IMR-90 (cell line): ENCODE measurements at places on chromosomes 6 and 20.

GRCh38 chr6:80466981-80467380 is 360.5 kb downstream of the BCKDHB start:
- H3K36me3 ChIP-seq: no peaks in the 10 kb centered on the region
- H3K4me3 ChIP-seq: no peak overlapping the region
- no peak overlapping the region for H3K27ac ChIP-seq
- H3K4me1 ChIP-seq: no peaks in the 10 kb centered on the region
- no peaks in the 10 kb centered on the region for H3K27me3 ChIP-seq

- H3K4me1 ChIP-seq: no peaks in the 10 kb centered on the region
- H3K27ac ChIP-seq: no peak overlapping the region
- no peaks in the 10 kb centered on the region for H3K36me3 ChIP-seq
- no peak for DNase-seq
- no peak overlapping the region for H3K4me3 ChIP-seq
Observed at GRCh38 chr6:123715006-123715863, 78.5 kb upstream of the TRDN start.

GRCh38 chr20:17925141-17925939 is 43.3 kb downstream of the SNX5 start:
- no peaks in the 10 kb centered on the region for H3K36me3 ChIP-seq
- peaks cover 11% of the 10 kb centered on the region for H3K27me3 ChIP-seq

DNA sequence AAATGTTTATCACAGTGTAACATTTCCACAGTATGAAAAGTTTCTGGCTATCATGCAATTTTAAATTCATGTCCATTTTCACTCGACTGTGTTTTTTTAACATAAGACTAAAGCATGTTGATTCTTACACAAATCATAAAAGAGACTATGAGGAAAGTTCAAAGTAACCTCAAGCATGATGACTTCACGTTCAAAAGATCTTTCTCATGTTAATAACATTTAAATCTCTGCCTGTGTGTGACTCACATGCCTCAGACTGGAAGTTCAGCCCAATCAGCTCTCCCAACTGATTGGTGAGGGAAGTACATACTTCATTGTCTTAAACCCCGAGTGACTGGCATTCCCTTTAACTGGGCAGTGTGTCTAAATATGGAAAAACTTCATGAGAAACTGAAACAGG is 37.4 kb downstream of the ATXN1 start:
- no peak overlapping the region for H3K4me3 ChIP-seq
- DNase-seq: peak; percentile 96
- H3K4me1 ChIP-seq: peaks cover 19% of the 10 kb centered on the region
- no peaks in the 10 kb centered on the region for H3K36me3 ChIP-seq

- no peak overlapping the region for H3K4me3 ChIP-seq
- H3K27me3 ChIP-seq: peaks cover 2% of the 10 kb centered on the region
- H3K4me1 ChIP-seq: peaks cover 6% of the 10 kb centered on the region
- peak overlapping the region; percentile 73; the same call in 1 of the 2 replicates for H3K27ac ChIP-seq
Observed at GRCh38 chr6:1062786-1063545, 248.9 kb upstream of the FOXQ1 start.

DNA sequence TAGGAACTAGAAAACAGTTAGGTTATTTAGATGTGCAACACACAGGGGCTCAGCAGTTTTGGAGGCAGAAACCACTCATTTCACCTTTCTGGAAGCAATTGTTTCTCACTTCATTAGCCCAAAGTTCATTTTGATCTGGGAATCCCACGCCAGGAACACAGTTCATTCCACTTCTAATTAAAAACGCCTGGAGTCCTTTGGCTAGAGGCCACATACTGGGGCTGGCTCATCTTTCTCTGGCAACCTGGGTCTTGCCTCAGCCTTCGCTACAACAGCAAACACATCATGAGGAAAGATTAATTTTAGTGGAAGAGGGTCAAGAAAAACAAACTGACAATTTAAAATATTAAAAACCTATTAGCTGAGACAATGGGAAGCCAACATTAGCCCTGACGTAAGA is 69.7 kb downstream of the RFPL4B start:
- DNase-seq: no peak
- H3K36me3 ChIP-seq: no peaks in the 10 kb centered on the region
- peaks cover under 1% of the 10 kb centered on the region; the same call in 1 of the 2 replicates for H3K27me3 ChIP-seq
- no peak overlapping the region for H3K4me3 ChIP-seq
- H3K27ac ChIP-seq: no peak overlapping the region

DNA sequence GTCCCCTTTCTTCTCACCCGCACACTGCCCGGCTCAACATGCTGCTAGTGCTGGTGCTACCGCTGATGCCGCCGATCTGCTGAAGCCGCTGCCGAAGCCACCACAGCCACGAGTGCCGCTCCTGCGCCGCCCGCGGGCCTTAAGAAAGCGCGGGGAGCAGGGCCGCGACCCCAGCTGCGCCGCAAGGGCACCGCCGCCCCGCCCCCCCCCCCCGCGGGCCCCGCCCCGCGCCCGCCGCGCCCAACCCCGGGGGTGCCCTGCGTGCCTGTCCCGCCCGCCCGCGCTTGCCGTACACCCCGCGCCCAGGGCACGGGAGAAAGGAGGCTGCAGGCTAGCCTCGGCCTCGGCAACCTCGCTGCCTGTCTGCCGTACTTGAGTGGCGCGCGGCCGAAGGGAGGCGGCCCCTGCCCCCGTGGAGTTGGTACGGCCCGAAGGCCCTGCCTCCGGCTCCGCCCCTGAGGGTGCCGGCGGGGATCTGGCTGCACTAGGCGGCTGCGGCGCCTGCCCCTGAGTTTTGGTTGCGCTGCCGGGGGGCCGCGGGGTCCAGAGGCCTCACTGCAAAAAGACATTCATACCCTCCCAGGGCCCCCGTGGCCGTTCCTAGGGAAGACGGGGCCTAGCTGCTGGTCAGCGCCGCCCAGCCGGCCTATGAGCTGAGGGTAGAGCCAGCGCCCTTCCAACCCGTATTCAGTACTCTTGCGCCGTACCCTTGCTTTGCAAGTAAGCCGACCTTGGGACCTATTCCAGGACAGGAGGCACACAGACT is at the start of gene SOD2:
Gene SOD2 (minus strand): TSS at position 114 of the 766 bp plus-strand sequence. CDS start 74 bp downstream, at position 40.
- H3K36me3 ChIP-seq: peaks cover 19% of the 10 kb centered on the region
- H3K27me3 ChIP-seq: no peaks in the 10 kb centered on the region
- DNase-seq: peak; percentile 81
- H3K4me3 ChIP-seq: peak within 1 kb of the TSS; percentile 99

- peaks cover 9% of the 10 kb centered on the region; the same call in 1 of the 2 replicates for H3K4me1 ChIP-seq
- H3K36me3 ChIP-seq: no peaks in the 10 kb centered on the region
- peak; percentile 65 for DNase-seq
Observed at GRCh38 chr20:60057123-60057865, 99.1 kb downstream of the CDH26 start.

DNA sequence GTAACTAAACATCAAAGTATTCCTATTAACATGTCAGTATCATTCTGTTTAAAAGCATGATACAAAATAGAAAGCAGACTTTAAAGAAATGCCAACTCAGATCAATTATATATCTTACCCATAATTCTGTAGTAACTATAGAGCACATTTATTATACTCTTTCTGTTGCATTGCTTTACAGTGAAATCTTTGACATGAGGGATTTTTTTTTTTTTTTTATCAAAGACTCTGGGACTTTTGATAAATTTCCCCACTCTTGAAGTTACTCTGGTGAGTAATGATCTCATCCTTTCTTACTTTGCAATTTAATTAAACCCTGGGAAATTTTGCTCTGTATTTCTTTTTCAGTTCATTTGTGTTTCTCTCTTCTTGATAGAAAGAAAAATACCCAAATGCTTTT is 17.4 kb downstream of the ADGRF4 start:
- H3K27me3 ChIP-seq: no peaks in the 10 kb centered on the region
- H3K36me3 ChIP-seq: no peaks in the 10 kb centered on the region
- no peaks in the 10 kb centered on the region for H3K4me1 ChIP-seq
- no peak overlapping the region for H3K27ac ChIP-seq
- DNase-seq: no peak

- DNase-seq: peak; percentile 55
- no peak overlapping the region for H3K27ac ChIP-seq
- H3K4me3 ChIP-seq: no peak overlapping the region
- H3K36me3 ChIP-seq: no peaks in the 10 kb centered on the region
- H3K27me3 ChIP-seq: no peaks in the 10 kb centered on the region; the same call in none of the 2 replicates
Observed at GRCh38 chr20:44780226-44780625, 30.1 kb downstream of the RIMS4 start.

GRCh38 chr6:102405860-102406259 is 1012.4 kb downstream of the GRIK2 start:
- DNase-seq: no peak
- H3K27ac ChIP-seq: no peak overlapping the region
- H3K4me1 ChIP-seq: no peaks in the 10 kb centered on the region
- H3K36me3 ChIP-seq: no peaks in the 10 kb centered on the region

GRCh38 chr6:113818578-113818977 is 38.6 kb upstream of the MARCKS start:
- H3K4me1 ChIP-seq: no peaks in the 10 kb centered on the region; the same call in 1 of the 2 replicates
- no peak overlapping the region for H3K27ac ChIP-seq
- H3K4me3 ChIP-seq: no peak overlapping the region
- H3K27me3 ChIP-seq: no peaks in the 10 kb centered on the region
- H3K36me3 ChIP-seq: no peaks in the 10 kb centered on the region
- peak; percentile 33 for DNase-seq

DNA sequence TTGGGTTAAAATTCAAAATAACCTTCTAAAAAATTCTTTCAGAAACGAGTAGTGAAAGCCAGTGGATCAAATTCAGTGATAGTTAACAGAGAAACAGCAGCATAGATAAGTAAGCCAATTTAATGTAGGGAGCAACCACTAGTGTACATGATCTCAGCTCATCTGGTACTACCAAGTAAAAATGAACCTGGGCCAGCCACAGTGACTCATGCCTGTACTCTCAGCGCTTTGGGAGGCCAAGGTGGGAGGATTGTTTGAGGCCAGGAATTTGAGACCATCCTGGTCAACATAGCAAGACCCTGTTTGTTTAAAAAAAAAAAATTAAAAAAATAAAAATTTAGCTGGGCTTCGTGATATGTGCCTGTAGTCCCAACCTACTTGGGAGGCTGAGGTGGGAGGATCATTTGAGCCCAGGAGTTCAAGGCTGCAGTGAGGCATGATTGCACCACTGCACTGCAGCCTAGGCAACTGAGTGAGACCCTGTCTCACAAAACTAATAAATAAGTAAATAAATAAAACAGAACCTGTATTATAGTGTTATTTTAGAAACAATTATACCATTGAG is 32.4 kb downstream of the CBFA2T2 start:
- peaks cover 2% of the 10 kb centered on the region; the same call in 1 of the 2 replicates for H3K4me1 ChIP-seq
- no peak overlapping the region for H3K27ac ChIP-seq
- no peaks in the 10 kb centered on the region for H3K27me3 ChIP-seq
- no peak overlapping the region for H3K4me3 ChIP-seq
- H3K36me3 ChIP-seq: peaks cover 2% of the 10 kb centered on the region
- no peak for DNase-seq

DNA sequence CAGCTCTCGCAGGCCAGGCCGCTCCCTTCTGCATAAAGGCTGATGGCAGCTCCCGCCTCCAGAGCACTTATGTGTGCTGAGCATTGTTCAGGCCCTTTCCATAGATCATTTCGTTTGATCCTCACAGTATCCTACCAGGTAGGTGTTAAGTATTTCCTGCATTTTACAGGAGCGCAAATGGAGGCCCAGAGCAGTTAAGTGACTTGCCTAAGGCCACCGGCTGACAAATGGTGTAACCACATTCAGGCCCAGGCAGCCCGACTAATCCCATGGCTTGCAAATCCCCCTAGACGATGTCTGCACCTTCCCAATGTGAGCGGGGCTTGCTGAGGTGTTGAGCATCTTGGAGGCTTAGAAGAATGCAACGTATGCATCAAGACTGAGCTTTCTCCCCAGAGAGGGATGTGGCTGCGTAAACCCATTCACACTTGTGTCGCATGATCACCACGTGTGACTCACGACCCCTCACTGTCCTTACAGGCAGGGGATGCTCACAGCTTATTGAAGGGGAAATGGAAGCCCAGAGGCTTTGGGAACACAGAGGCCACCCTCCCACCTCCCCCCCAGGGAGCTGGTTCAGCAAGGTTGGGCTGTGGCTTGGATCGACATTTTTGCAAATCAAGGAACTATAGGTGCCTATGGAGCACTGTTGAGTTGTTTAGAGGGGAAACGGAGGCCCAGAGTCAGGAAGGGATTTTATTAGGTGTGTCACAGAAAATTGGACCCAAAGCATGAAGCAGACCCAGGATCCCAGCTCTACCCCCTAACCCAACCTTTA is 7.0 kb downstream of the BPIFB2 start:
- DNase-seq: no peak
- H3K36me3 ChIP-seq: no peaks in the 10 kb centered on the region
- H3K4me1 ChIP-seq: no peaks in the 10 kb centered on the region
- no peak overlapping the region for H3K4me3 ChIP-seq

- no peak for DNase-seq
- H3K27ac ChIP-seq: no peak overlapping the region
- no peaks in the 10 kb centered on the region for H3K4me1 ChIP-seq
- H3K36me3 ChIP-seq: no peaks in the 10 kb centered on the region
Observed at GRCh38 chr6:46969206-46969605, 47.5 kb upstream of the ADGRF5 start.

DNA sequence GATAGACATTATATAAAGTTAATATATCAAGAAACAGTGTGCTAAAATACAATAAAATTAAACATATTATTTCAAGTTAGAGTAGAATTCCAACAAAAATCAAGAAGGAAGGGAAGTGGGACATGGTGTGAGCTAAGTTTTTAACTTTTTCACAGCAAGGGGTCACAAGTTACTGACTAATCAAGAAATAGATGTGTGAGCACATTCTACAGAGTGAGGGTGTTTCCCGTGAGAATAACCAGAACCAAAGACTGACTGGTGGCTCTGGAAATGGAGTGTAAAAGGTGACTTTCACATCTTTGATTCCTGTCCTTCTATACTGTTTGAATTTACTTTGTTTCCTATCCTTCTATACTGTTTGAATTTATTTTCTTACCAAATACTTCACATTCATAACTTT is 206.6 kb downstream of the TASP1 start:
- DNase-seq: no peak
- H3K27ac ChIP-seq: no peak overlapping the region
- no peaks in the 10 kb centered on the region for H3K27me3 ChIP-seq
- no peaks in the 10 kb centered on the region for H3K4me1 ChIP-seq
- no peak overlapping the region for H3K4me3 ChIP-seq

DNA sequence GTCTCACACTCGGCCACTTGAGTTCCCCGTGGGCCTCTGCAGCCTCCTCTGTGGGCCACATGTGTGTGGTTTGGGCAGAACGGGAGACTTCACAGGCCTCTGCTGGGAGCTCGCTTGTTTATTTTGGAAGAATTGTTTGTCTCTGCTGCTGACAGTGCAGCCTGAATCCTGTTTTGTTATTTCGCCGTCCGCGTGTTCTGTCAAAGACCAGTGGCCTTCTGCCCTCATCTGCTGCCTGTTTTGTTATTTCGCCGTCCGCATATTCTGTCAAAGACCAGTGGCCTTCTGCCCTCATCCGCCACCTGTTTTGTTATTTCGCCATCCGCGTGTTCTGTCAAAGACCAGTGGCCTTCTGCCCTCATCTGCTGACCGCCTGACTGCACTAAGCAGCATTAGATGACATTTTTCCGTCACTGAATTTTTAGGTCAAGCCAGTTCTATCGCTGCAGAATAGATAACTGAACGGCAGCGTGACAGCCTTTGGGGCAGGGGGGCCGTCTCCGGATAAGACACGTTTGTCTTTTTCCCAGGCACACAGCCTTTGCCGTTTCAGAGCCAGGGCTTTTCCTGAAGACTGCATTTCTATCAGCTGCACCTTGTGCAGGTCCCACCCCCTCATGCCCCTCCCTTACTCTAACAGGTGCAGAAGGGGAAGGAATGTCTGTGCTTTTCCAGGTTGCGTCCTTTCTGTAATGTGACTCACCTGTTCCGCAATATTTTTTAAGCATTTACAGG is 158.5 kb upstream of the AFDN start:
- no peaks in the 10 kb centered on the region for H3K4me1 ChIP-seq
- no peak overlapping the region for H3K27ac ChIP-seq
- H3K4me3 ChIP-seq: no peak overlapping the region
- H3K27me3 ChIP-seq: no peaks in the 10 kb centered on the region
- H3K36me3 ChIP-seq: no peaks in the 10 kb centered on the region

- H3K27me3 ChIP-seq: no peaks in the 10 kb centered on the region
- peak; percentile 58 for DNase-seq
- no peaks in the 10 kb centered on the region; the same call in none of the 2 replicates for H3K36me3 ChIP-seq
- no peak overlapping the region for H3K27ac ChIP-seq
Observed at GRCh38 chr6:73290435-73290834, 27.4 kb upstream of the KHDC1 start.
